ENCODE measurements at places on chromosomes 7 and 10. TPM values are rescaled to one million over a fixed set of nuclear protein-coding genes. Genes with fewer than 3 reads are reported as not detected.

DNA sequence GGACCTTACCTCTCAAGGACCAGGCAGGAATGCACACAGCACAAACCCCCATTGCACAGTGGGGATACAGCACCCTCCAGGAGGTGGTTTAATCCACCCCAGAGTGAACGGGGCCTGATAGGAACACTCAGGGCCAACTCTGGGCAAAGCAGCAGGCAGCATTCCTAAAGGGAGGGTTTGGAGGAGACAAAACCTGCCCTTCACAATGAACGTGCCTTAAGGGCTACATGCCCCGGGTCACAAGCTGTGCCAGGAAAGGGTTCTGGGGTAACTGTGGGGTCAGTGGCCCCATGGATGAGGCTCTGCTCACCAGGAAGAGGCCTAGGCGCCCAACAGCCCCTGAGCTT, 1.1 kb downstream of the GPRIN2 start:
- DNase-seq, result no peak

DNA sequence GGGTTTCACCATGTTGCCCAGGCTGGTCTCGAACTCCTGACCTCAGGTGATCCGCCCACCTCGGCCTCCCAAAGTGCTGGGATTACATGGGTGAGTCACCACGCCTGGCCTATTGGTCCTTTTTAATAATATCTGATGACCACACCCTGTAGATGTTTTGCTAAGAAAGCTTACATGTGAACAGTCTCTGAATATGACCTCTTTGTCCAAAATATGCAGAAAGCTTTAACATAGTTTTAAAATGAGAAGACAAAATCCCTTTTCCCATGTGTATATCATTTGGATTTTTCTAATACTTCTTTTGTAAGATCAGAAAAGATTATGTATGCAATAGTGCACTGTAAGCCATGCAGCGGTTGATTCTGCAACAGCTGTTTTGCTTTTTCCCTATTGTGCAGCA, 38.5 kb downstream of the MCU start:
- no peak for DNase-seq

GRCh38 chr7:22082553-22082885, 136.8 kb upstream of the CDCA7L start:
- DNase-seq, result no peak

DNA sequence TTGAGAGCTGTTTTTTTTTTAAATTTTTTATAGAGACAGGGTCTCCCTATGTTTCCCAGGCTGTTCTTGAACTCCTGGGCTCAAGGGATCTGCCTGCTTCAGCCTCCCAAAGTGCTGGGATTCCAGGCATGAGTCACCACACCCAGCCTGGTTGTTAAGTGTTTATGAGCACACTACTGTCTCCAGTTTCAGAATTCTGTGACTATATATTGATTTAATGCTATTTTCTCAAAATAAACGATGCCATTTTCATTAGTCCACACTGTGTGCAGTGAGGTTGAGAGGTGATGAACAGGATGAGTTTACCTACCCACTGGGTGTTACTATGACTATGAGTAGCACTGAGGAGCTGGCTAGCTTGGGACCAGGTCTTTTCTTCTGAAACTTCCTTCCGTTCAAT, 110.9 kb upstream of the FAM180A start:
- no peak for DNase-seq

DNA sequence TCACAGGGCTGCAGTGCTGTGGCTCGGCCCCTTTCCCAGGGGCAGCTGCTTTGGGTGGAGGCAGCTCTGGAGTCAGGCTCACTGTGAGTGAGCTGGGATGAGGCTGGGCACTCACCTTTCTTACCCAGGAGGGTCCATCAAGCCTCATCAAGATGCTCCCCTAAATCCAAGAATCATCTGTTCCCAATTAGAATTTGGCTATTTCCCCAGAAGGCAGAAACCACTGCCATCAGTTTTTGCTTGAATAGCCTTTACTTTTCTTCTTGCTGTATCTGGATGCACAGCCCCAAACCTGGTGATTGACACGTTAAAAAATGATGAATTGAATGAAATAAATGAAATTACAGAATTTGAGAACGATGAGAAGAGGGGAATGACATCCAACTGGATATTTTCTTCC, 74.3 kb upstream of the LYZL1 start:
- no peak for DNase-seq

DNA sequence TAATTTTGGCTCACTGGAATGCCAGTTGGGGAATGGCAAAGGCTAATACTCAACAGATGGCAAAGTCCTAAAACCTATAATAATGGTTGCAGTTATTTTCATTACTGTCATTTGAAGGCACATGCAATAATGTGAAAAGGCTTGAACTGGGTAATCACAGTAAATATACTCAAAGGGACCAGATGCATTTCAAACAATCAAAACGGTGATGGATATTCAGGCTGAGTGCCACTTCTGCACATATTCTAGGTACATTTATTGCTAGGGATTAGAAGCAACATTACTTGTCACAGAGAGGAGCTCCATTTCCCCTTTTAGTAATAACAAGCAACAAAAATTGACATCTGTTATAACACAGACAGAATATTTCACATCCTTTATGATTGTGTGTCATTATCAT, 171.8 kb downstream of the NXPH1 start:
- DNase-seq, result no peak

GRCh38 chr7:1700086-1700485, 30.0 kb downstream of the ELFN1 start:
- DNase-seq, result no peak

DNA sequence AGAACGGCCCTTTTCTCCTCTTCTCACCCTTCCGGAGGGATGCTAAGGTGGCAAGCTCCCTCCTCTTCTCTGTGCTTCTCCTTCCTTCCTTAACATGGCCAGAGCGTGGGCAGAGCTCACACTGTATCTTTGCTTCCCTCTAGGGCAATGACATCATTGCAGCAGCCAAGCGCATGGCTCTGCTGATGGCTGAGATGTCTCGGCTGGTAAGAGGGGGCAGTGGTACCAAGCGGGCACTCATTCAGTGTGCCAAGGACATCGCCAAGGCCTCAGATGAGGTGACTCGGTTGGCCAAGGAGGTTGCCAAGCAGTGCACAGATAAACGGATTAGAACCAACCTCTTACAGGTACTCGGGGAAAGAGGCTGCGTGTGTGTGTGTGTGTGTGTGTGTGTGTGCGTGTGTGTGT, 36.6 kb downstream of the AP3M1 start:
- no peak for DNase-seq

The PRKAR2B gene
- 2.7 TPM for total RNA-seq

DNA sequence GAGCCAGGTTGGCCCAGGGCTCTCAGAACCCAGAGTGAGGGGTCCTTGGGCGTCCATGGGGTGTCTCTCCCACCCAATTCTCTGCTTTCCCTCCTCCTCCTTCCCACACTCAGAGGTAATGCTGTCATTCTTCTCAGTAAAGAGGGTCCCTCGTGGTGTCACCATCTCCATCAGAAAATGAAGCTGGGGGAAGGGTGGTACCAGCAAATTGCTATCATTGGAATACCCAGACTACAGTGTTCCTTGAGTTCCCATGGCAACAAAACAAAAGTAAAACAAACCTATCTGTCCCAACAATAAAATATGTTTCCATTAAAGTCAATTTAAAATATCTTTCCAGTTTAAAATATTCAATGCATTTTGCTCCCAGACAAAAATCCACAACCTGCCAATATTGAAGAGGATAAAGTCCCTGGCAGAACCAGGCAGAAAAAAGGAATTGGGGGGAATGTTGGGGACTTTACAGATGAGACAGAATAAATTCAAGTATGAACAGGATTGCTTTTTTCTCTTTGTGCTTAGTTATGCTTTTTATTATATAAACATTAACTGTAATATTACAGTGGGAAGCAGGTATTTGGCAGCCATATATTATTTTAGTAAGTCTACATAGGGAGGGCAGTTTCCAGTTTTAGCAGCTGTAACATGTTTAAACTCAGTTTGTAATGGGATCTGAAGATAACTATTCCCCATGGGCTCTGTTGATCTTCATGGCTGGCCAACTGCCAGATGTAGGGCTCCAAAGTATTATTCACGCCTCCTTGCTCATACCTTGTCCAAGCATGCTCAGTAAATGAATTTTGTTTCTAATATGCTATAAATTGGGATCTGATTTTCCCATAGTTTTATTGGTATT, 182.1 kb downstream of the ARID5B start:
- no peak for DNase-seq

- DNase-seq, result no peak
These were observed 6.5 kb downstream of the COBL start for GRCh38 chr7:51310131-51310583.

The FGFR2 gene
- 0.54 TPM for total RNA-seq

DNA sequence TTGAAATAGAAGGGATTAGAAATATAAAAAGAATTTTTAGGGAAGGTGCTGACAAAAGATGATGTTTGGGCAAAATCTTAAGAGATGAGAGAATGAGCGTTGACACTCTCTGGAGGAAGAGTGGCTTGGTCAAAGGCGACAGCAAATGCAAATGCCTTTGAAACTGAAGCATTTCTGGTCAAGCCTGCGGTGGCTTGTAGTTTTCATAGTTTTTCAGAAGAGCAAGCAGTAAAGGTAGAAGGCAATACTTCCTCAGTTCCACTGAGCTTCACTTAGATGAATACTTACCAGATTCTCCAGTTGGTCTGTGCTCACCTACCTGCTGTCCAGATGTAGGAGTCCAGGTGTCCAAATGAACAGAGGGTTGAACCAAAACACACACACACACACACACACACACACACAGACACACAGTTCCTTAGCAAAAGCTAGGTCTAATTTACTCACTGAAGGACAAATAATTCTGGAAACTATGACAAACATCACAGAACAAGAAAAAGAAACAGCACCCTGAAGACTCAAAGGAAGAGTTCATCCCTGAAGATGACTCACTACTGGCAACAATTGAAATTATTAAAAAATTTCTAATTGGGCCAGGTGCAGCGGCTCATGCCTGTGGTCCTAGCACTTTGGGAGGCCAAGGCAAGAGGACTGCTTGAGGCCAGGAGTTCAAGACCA, 12.1 kb upstream of the STK17A start:
- no peak for DNase-seq

DNA sequence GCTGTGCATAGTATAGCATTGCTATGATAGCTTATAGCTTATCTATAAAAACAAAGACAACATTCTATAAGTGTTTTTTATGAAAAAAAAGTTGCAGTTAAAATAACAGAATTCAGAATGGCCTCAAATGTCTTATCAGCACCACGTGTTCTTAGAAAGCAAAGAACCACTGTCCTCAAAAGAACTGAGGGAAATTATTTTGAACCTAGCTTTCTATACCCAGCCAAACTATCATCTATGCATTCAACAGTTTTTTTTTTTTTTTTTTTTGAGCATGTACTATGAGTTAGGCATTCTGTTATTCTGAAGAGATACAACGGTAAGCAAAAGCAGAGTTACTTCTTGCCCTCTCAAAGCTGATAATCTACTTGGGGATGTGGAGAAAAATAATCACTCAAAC, 247.8 kb downstream of the CREB5 start:
- no peak for DNase-seq

- DNase-seq, result peak; percentile 69
These were observed 81.0 kb downstream of the PPP1R3C start for GRCh38 chr10:91551856-91552255.

The KIN gene
- total RNA-seq, result 14.7 TPM

DNA sequence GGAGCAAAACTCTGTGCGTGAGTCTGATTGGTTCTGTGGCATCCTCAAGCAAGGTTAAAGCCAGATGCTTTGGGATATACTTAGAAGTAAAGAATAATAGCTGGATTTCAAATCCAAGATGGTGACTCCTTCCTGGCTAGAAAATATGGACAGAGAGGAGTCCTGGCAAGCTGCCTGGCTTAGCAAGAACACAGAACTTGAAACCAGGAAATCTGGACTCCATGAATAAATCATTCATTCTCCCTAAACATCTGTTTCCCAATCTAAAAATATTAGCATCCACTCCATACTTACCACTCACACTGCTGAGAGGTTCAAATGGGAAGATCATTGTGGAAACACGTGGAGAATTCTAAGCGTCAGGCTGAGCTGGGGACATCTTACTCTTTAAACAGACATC, 1074.1 kb upstream of the AUTS2 start:
- no peak for DNase-seq

DNA sequence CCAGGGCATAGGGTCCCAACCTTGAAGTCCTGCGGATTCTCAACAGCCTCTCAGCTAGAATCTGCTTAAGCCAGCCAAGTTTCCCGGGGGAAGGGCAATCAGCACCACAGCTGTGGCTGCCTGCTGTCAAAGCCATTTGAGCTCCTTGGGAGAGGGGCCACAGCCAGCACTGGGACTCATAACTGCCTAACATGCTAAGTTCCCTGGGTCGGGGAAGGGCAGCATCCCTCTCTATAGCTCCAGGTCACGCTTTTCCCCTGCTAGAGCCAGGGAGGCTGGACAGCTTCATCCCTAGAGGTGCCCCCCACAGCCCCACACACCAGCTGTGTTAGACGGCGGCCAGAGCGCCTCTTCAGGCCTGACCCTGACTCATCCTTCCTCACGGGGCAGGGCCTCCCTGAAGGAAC, 49.6 kb upstream of the PDE1C start:
- DNase-seq, result no peak

DNA sequence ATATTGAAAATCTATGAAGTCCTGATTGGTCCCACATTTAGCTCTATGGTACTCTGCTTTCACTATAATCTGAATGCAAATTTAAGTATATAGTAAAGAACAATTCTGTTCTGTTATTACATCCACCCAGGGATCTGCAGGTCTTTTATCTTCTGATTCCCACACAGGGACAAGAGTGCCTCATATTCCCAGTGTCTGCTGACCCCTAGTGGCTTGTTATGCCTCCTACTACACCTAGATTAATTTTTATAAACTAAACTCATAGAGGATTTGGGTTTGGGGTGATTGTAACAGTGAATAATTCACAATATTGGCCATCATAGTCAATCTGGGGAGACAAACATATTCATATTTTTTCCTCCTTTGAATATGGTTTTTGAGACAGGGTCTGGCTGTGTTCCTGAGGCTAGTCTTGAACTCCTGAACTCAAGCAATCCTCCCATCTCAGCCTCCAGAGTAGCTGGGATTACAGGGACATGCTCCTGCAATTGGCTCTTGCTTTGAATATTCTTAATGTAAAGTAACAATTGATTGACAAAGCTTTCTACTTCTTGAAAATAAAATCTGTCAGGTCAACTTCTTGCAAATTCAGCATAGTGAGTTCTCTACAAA, 282.1 kb downstream of the KCND2 start:
- peak; percentile 68 for DNase-seq

DNA sequence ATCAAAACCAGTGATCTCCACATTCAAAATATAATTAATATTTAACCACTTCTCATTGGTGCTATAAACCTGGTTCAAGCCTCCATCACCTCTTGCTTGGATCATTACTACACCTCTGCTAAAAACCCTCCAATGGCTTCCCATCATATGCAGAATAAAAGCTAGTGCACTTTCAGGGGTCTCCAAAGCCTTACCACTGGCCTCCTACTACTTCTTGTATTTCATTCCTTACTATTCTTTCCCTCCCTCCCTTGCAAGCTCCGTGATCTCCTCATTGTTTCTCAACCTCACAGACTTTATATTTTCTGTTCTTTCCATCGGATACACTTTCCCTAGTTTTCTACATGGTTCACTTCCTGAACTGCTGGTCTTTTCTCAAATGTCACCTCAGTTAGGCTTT, 31.5 kb downstream of the LMOD2 start:
- DNase-seq, result no peak

- DNase-seq, result peak; percentile 38
These were observed 2.8 kb downstream of the ASIC3 start for GRCh38 chr7:151051108-151051507.

The TMEM213 gene
- not detected for total RNA-seq

The DDX50 gene
- total RNA-seq, result 49.1 TPM
